C1 segment of cervical spinal cord (tissue), 14 donors: ENCODE measurements at places on chromosomes 6 and 20.

GRCh38 chr6:50381099-50381415, 331.3 kb upstream of the DEFB112 start:
- DNase-seq, result no peak

DNA sequence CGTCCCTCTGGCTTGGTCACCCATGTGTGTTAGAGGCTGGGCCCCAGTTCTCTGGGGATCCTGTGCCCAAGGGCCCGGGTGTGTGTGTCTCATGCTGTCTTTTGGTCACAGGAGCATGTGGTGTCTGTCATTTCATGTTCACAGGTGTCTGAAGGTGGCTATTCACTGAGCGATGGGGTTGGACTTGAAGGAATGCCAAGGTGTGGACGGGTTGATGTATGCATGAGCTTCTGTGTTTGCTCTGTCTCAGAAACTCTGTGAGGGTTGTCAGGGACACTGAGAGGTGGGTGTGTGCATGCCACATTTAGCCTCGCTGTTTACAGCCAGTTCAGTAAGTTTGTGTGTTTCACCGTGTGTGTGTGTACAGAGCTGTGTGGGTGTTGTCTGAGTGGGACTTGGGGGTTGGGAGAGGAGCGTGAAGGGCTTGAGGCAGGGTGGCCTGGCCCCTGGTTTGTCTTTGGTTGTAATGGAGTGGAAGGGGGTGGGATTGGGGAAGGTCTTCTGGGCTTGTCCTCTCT, 1.2 kb downstream of the DDR1 start:
- no peak for DNase-seq

DNA sequence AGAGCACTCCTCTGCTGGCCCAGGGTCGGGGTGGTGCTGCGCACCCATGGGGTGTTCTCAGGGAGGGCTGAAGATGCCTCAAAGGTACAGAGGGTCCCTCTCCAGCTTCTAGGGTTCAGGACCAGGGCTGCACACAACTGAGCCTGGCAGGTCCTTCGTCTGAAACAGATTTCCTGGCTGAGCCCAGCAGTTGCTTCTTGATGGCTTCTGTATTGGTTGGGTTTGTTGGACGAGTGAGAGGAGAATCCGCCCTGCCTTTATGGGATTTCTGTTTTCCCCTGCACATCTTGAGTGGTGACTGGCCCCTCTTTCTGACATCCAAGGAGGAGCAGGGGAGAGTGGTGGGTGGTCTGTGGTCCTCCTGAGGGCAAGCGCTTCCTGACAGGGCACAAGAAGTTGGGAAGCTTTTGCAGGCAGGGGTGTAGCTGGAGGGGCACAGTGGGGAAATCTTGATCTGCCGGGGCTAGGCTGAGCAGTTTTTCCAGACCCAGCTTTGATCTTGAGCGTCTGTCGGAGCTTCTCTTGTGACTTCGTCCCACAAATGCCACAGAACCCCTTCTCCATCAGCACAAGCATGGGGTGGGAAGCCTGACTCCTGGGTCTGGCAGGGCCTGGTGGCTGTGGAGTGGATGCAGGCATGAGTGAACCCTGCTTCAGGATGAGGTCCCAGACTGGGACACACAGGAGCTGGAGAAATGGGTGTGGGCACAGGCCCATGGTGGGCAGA, 116.5 kb downstream of the SYNDIG1 start:
- DNase-seq, result no peak

- no peak for DNase-seq
Observed at GRCh38 chr20:5046656-5047339, 45.5 kb upstream of the SLC23A2 start.

GRCh38 chr20:51641866-51642265, 99.3 kb upstream of the NFATC2 start:
- no peak for DNase-seq

DNA sequence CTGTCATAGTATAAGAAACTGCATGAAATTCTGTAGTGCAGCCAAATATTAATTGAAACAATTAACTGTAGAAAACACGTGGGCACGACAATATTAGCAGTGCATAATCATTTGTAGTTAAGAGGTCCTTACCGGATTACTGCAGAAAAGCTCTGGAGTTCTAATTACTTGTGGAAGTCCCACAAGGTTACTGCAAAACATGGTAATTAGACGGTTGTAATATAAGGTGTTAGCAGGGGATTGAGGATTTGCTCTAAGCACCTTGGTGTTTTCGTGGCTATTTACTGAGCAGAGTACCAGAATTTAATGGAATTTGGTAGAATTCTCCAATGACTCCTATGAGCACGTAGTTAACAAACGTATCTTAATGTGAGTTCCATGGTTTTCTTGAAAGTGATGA, 473.6 kb upstream of the AGPAT4 start:
- DNase-seq, result no peak

GRCh38 chr6:97958134-97958533, 675.1 kb upstream of the MMS22L start:
- no peak for DNase-seq

- no peak for DNase-seq
Observed at GRCh38 chr6:24358219-24358821, 461 bp upstream of the DCDC2 start.

DNA sequence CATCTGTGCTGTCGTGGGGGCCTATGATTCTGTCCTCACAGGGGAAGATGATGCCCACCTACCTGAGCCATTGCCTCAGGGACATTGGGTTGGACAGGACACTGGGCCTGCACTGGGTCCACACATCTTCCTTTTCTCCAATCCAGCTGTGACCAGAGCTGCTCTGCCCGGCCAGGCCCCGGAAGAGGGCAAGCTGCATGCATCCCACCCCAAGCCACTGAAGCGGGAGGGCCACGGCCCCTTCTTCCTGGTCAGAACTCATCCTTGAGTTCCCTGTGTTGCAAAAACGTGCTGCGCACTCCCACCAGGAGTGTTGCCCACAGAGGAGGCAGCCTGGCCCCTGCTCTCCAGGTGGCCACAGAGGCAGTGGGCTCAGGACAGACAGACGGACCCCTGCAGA, 38.2 kb downstream of the SPDEF start:
- no peak for DNase-seq
